CD14-positive monocyte (primary cell): ENCODE measurements at places on chromosomes 2 and 18.

DNA sequence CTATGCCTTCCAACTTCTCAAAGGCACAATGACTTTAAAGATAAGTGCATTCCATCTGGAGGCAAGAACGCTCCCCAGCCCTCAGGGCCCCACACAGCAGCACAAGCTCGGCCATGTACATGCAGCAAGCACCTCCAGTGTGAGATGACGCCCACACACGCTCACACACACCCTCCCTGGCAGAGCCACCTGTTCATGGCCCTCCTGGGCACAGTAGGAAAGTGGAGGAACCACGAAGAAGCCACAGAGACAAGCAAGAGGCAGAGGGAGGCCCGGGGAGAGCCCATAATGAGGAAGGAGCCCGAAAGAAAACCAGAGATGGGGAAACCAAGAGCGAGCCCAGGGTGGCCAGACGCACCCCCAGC, 21.7 kb downstream of the BIN1 start:
- no peak for DNase-seq

DNA sequence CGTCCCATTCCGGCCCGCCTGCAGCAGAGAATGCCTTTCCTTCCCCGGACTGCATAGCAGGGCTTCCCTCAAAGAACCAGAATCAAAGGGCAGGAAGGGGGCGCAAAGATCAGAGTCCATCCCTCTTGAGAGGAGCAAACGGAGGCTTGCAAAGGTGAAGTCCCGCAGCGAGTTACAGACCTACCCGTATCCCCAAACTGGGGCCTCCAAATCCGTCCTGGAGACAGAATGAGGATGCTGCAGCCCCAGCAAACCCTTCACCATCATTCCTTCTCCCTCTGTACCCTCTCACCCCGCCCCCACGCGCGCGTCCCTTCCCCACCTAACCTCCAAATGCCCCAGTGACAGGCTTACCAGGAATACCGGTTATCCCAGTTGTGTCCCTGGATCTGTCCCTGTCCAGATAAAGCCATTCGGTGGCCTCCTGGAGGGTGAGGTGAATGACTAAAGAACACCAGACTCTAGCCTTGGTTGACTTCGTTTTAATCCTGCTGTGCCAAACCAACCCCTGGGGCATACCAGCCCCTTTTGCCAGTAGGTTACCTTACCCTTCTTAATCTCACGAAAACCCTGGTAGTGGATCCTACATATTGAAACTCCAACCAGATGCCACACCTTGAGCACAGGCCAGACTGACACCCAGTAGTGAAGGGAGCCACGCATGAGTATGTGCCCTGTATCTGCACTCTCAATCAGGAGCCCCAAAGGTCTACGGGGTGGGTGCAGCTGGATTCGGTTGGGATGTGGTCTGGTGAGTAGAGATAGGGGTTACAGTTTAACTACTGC, 961 bp upstream of the SLC40A1 start:
- DNase-seq = no peak

GRCh38 chr2:223026357-223027110, 25.5 kb upstream of the KCNE4 start:
- DNase-seq = no peak

GRCh38 chr2:241184901-241185300, 3.6 kb upstream of the ANO7 start:
- DNase-seq = no peak

- no peak for DNase-seq
Observed at GRCh38 chr18:13620818-13621445, 105.4 kb downstream of the FAM210A start.

- DNase-seq = no peak
Observed at GRCh38 chr18:11366410-11366809, 217.0 kb upstream of the PIEZO2 start.

- no peak for DNase-seq
Observed at GRCh38 chr18:48608581-48608980, 69.8 kb downstream of the CTIF start.

GRCh38 chr18:13635046-13635445, 91.3 kb downstream of the FAM210A start:
- no peak for DNase-seq

DNA sequence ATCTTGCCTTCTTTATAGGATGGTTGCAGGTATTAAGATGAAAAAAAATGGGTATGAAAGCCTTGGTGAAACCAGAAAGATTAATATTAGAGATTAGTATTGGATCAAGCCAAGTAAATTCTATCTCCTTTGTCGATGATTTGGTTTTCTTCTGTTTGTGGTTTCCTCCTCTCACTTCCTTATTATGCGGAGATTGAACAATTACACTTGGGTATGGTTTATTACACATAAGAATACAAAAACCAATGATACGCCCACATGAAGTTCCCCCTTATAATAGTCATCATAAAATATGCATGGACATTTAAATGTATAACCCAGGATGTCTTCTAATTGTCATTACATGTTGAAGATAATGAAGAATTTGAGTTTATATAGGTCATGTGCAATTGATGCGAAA, 4.9 kb downstream of the LTBP1 start:
- no peak for DNase-seq

DNA sequence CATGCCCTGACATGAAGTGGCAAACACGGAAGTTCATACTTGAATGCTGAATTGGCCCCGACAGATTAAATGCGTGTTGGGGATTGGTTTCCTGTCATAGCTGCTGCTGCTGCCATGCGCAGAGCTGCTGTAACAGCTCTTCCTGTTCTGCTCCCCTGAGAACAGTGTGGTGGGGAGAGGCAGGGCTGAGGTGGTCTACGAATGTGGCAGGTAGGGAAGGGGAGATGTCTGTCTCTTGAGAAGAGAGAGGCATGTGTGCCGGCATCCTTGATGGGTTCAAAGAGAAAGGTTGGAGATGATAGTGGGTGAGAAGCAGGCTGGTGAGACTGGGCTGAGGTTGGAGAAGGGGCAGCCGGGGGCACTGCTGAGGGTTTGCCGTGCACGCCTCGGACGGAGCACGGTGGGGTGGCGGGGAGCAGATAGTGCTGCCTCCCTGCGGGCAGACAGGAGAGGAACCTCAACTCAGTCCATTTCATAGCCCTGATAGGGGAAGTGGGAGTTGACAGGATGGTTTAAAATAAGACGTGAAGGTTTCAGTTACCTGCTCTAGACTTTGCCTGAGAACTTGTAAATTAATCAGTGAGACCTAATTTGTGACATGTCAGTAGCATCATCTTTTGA, 46.1 kb downstream of the TMEM185B start:
- peak; percentile 65 for DNase-seq

DNA sequence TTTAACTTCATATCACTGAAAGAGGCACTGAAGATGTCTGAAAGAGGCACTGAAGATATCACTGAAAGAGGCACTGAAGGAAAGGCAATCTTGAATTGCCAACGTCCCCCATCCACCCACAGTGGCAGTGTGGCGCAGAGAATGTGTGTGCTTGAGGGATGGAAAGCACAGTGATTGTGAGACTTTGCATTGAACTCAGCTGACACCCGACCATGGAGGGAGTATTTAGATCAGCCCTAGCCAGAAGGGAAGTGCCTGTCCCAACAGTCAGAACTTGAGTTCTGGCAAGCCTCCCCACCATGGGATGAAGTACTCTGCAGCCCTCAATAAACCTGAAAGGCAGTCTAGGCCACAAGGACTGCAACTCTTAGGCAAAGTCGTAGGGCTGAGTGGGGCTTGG, 33.8 kb downstream of the MAP4K3 start:
- no peak for DNase-seq

DNA sequence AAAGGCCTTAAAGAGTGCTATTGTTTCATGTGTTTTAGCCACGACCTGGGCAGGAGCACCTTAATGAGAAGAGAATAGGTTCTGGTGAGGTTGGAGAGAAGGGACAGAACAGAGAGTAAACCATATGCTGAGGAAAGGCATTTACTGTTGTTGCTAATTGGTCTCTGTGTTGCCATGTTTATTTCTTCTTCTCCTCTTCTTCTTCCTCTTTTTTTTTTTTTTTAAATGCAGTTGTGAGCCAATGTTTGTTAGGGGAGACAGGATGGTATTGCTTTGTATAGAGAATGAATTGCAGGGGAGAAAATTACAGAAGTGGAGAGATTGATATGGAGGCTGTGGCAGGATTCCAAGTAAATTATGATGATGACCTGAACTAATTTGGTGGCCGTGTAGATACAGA, 2.6 kb downstream of the SCN9A start:
- DNase-seq = no peak

GRCh38 chr2:48854681-48855080, 99.2 kb upstream of the LHCGR start:
- no peak for DNase-seq

GRCh38 chr18:78678318-78678695, 301.3 kb upstream of the SALL3 start:
- DNase-seq = no peak

DNA sequence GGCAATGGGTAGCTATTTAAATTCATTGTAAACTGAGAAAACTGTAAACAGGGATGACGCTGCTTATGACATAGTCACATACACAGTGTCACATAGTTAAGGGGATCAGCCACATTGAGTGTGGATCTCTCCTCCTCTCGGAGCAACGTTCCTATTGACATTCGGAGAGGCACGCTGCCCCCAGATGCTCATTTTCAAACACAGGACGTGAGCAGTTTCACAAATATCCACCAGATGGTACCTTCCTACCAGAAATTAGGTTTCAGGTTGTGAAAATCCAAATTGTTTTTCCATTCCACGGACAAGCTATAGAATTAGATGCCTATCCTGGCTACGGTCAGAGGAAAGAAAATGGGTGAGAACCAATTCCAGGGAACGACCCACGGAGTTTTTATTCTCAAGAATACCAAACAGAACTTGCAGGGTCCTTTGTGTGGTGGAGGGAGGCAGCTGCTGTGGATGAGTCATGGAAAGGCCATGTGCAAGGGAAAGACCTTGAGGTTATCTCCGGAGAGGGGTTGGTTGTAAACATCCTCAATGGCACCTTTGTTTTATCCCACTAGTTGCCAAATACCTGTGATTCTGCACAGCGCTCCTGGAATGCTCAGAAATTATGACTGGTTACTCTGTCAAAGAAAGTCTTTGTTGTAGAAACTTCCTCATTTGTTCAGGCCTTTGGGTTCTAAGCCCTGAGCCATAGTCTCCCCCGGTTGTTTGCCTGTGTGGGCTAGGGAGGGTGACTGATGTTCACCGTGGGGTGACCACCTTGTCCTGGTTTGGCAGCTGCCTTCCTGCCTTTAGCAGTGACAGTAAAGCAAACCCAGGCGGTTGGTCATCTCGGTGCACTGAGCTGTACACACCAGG, 88.0 kb downstream of the ACTR3 start:
- DNase-seq = no peak

GRCh38 chr2:220198896-220199295, 571.5 kb downstream of the SLC4A3 start:
- no peak for DNase-seq

DNA sequence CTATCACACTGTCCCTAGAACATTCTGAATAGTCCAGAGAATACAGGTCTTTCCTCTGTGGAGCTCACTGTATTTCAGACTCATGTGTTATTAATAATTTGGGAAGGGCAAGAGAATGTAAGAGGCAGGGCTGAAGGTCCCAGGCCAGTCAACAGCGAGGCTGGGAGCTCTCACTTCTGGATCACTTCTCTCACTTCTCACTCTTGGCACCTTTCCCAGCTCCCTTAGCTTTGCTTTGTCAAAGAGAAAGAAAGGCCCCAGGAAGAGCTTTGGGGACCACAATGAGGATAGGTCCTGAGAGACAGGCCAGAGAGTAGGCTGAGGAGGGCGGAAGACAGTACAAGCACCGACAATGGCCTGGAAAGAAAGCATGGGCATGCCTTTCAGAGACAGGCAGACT, 11.2 kb downstream of the EFR3B start:
- DNase-seq = no peak

GRCh38 chr2:213216461-213216860, 65.0 kb upstream of the IKZF2 start:
- DNase-seq = no peak

- DNase-seq = peak; percentile 78
Observed at GRCh38 chr2:42095923-42096408, 48.1 kb downstream of the PKDCC start.

GRCh38 chr18:77512152-77512551, 262.5 kb downstream of the GALR1 start:
- no peak for DNase-seq

- DNase-seq = no peak
Observed at GRCh38 chr2:120700659-120701058, 35.0 kb upstream of the GLI2 start.

- DNase-seq = no peak
Observed at GRCh38 chr2:53182601-53183000, 585.0 kb upstream of the CHAC2 start.

GRCh38 chr2:154846842-154847241, 148.3 kb downstream of the KCNJ3 start:
- DNase-seq = no peak

- no peak for DNase-seq
Observed at GRCh38 chr2:220107380-220107791, 480.0 kb downstream of the SLC4A3 start.

- DNase-seq = no peak
Observed at GRCh38 chr2:19767899-19768298, 133.9 kb downstream of the TTC32 start.

GRCh38 chr2:27663285-27664153, at the start of the genes SLC4A1AP and SUPT7L:
Gene SLC4A1AP, plus strand, starts transcription at chr2:27663889. Its CDS starts 26 bp downstream, at chr2:27663915.
Gene SUPT7L, minus strand, starts transcription at chr2:27663614. Its CDS starts 1,422 bp downstream, at chr2:27662192.
- DNase-seq = peak; percentile 77

GRCh38 chr2:170262806-170263205, 84.9 kb downstream of the MYO3B start:
- DNase-seq = no peak

- no peak for DNase-seq
Observed at GRCh38 chr18:33603454-33603853, 25.4 kb downstream of the ASXL3 start.

GRCh38 chr2:164458792-164459191, 162.5 kb downstream of the GRB14 start:
- no peak for DNase-seq

DNA sequence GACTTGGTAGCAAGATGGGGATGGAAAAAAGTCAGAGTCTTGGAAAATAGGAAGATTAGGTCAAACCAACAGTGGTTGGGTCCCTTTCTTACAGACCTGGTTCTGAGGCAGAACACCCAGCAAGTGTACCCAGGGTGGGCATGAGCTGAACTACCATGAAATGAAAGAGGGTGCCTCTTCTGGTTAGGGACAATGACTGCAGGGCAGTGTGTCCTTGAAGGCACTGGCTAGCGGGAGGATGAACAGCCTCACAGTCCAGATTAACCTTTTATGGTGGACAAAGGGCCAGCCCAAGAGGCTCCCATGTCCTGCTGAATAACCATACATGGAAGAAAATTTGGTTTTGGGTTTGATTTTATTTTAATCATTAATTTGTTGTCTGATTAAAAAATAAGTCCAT, 61.8 kb upstream of the CCDC85A start:
- no peak for DNase-seq

DNA sequence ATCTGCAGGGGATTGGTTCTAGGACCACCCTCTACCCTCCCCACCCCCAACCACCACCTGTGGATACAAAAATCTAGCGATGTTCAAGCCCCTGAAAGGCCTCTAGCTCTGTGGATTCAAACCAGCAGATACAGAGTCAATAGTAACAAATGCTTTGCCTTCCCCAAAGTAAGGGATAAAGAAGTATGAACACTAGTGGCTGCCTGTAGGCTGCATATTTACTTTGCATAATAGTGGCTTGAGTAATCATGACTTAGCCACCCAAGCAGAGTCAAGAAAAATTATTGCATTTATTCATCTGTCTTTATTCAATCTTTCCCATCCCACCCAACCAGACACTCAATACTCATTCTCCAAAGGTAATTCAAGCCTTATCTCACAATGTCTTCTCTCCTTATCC, 43.8 kb downstream of the SOCS6 start:
- DNase-seq = no peak
